ENCODE measurements at places on chromosomes 4 and X.

GRCh38 chr4:182140547-182140946 is 102.7 kb upstream of the TENM3 start:
- DNase-seq, result no peak

DNA sequence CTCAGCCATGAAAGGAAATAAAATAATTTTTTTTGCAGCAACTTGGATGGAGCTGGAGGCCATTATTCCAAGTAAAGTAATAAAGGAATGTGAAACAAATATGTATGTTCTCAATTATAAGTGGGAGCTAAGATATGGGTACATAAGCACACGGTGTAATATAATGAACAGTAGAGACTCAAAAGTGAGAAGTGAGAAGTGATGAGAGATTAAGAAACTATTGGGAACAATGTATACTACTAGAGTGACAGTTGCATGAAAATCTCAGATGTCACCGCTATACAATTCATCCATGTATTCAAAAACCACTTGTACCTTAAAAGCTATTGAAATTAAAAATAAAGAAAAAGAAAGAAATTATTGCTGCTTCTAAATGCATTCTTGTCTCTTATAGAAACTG is 182.9 kb upstream of the TACR3 start:
- no peak for DNase-seq

DNA sequence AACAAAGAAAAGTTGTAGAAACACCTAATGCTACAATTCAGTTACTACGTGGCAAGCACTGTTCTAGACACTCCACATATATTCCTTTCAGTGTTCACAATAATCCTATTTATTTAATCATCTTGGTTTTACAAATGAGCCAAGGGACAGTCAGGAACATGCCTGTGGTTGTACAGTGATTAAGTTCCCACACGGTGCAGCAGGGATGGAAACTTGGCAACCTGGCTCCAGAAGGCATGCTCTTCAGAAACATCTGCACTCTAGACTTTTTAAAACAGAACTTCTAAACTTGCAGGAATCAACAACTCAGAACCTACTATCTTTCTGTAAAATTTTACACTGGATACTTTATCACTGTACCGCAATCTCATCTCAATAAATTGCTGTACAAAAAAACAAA is 32.1 kb downstream of the TAPT1 start:
- DNase-seq, result no peak

DNA sequence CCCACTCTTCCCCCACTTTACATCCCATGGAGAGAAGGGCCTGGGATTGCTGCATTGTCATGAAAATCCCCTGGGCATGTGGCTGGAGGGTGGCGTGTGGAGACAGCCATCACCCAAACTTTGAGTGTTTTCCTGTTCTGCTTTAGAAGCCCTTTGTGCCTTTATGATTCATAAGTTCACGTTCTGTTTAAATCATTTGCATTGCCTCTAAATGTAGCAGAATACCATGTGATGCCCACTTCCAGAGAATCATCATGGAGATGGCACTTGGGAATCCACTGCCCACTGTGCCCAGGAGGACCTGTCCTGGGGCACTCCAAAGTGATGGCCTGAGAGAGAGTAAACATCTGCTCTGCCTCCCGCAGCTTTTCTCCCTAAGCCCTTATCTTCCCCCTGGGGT is 52.8 kb downstream of the MED28 start:
- DNase-seq, result no peak

- no peak for DNase-seq
Observed at GRCh38 chrX:12843061-12843667, 23.7 kb upstream of the TLR7 start.

DNA sequence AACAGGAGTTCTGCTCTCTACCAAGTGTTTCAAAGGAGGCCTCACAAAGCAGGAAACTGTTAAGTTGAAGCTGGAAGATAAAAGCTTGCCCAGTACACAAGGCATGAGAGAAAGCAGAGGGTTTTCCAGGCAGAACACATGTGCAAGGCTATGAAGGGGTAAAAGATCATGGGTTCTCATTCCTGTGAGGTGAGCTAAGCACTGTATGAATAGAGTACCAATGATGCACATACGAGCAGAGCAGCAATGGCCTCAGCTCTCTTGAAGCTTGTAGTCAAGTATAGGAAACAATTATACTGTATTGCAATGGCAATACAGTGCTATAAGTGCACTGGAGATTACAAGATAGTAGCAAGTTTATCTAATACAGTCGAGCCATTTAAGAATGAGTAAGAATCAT is 18.0 kb downstream of the TTC29 start:
- no peak for DNase-seq

- no peak for DNase-seq
Observed at GRCh38 chrX:47707031-47707780, 48.2 kb upstream of the UXT start.

GRCh38 chr4:135532132-135532531 is 1330.5 kb upstream of the PABPC4L start:
- DNase-seq, result no peak

DNA sequence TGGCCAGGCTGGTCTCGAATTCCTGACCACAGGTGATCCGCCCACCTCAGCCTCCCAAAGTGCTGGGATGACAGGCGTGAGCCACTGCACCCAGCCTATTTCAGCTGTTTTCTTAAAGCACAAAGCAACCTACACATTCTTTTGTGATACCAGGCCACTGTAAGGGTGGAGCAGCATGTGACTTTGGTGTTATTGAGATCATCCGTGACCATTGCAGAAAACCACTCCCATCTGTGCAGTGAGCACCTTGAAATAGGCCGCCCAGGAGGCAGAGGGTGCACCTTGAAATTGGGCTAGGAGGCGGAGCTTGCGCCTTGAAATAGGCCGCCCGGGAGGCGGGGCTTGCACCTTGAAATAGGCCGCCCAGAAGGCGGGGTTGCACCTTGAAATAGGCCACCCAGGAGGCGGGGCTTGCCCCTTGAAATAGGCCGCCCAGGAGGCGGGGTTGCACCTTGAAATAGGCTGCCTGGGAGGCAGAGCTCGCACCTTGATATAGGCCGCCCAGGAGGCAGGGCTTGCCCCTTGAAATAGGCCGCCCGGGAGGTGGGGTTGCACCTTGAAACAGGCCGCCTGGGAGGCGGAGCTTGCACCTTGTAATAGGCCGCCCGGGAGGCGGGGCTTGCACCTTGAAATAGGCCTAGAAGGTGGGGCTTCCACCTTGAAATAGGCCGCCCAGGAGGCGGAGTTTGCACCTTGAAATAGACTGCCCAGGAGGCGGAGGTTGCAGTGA is 9.0 kb upstream of the SLC25A6 start:
- DNase-seq, result no peak

GRCh38 chr4:142045996-142046395 is 409.6 kb downstream of the IL15 start:
- DNase-seq, result no peak

GRCh38 chr4:23337292-23337691 is 552.6 kb downstream of the PPARGC1A start:
- DNase-seq, result no peak

- DNase-seq, result no peak
Observed at GRCh38 chr4:117154251-117154650, 68.9 kb upstream of the TRAM1L1 start.

- no peak for DNase-seq
Observed at GRCh38 chr4:135244056-135244455, 1042.5 kb upstream of the PABPC4L start.

DNA sequence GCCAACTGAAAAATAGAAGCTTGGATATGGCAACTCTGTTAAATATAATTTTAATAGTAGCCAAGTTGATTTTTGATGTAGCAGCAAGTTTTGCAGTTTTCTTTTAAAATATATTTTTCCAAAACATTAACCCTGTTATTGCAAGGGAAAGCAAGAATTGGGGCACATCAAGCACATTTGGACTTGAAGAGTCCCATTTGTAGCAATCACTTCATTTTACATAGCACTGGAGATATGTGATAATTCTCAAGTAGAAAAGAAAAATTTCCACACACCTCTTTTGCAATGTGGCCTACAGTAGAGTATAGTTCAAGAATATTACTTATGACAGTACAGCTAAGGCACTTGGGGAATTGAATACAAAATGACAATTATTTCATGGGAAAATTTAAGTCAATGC is 1.9 kb upstream of the PPP4R3C start:
- DNase-seq, result no peak
